ENCODE measurements at places on chromosomes 7 and 10. TPM values are rescaled to one million over a fixed set of nuclear protein-coding genes. Genes with fewer than 3 reads are reported as not detected.

- no peaks in the 10 kb centered on the region for H3K27me3 ChIP-seq
- H3K27ac ChIP-seq = no peak overlapping the region
- no peaks in the 10 kb centered on the region for H3K36me3 ChIP-seq
- H3K4me3 ChIP-seq = no peak overlapping the region
- peaks cover 27% of the 10 kb centered on the region for H3K4me1 ChIP-seq
Observed at GRCh38 chr10:17003151-17003550, 126.5 kb downstream of the CUBN start.

GRCh38 chr10:103660364-103661197 lies 167.1 kb downstream of the NEURL1 start:
- H3K4me3 ChIP-seq = no peak overlapping the region
- H3K27ac ChIP-seq = no peak overlapping the region
- DNase-seq = no peak
- no peaks in the 10 kb centered on the region for H3K27me3 ChIP-seq
- no peaks in the 10 kb centered on the region for H3K36me3 ChIP-seq

GRCh38 chr7:158355456-158356065 lies 232.1 kb downstream of the PTPRN2 start:
- H3K36me3 ChIP-seq = no peaks in the 10 kb centered on the region
- no peak overlapping the region for H3K4me3 ChIP-seq
- H3K27ac ChIP-seq = no peak overlapping the region
- no peaks in the 10 kb centered on the region for H3K4me1 ChIP-seq

- no peak overlapping the region for H3K27ac ChIP-seq
- H3K27me3 ChIP-seq = no peaks in the 10 kb centered on the region
- no peak for DNase-seq
Observed at GRCh38 chr10:121448766-121449421, 149.3 kb downstream of the FGFR2 start.

NKX1-2 gene
- total RNA-seq = 0.56 TPM

CRHR2 gene
- not detected for total RNA-seq

NPSR1 gene
- total RNA-seq = not detected

SPDYE6 gene
- total RNA-seq = not detected

Data from SJCRH30 (cell line).